ENCODE measurements at places on chromosomes 6 and 20.

GRCh38 chr6:7644417-7644816 lies 54.4 kb downstream of the SNRNP48 start:
- no peak for DNase-seq

GRCh38 chr20:58107533-58107932 lies 120.9 kb downstream of the ANKRD60 start:
- DNase-seq, result no peak

DNA sequence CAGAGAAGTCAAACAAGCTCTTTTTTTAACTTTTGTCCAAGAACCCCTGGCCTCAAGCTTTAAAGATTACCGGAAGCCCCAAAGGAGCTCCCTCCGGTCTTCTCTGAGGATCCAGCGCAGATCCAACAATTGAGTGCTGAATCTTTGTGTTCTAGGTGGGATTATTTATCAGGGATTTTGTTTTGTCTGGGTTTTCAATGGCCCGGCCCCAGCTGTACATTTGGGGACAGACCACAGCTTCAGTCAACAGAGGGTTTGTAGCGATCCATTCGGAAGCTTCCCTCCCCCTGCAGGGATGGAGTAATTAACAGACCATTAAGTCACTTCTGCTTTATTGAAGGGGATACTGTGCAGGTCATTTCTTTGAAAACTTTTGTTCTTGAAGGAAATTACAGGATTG lies 7.8 kb downstream of the OLIG3 start:
- no peak for DNase-seq

DNA sequence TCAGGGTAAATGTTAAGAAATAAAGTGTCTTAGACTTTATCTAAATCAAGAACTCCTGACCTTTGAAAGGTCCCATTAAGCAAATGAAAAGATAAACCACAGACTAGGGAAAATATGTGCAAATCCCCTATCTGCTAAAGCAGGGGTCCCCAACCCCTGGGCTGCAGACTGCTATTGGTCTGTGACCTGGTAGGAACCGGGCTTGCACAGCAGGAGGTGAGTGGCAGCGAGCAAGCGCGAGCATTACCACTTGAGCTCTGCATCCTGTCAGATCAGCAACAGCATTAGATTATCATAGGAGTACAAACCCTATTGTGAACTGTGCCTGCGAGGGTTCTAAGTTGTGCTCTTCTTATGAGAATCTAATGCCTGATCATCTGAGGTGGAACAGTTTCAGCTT lies 42.4 kb downstream of the LCA5 start:
- no peak for DNase-seq

GRCh38 chr6:156698239-156699016 lies 78.8 kb upstream of the ARID1B start:
- no peak for DNase-seq
